Islet precursor cell (in vitro differentiated cells): ENCODE measurements at places on chromosomes 1 and 21.

GRCh38 chr1:229842302-229843255, 216.5 kb downstream of the URB2 start:
- no peak for DNase-seq

DNA sequence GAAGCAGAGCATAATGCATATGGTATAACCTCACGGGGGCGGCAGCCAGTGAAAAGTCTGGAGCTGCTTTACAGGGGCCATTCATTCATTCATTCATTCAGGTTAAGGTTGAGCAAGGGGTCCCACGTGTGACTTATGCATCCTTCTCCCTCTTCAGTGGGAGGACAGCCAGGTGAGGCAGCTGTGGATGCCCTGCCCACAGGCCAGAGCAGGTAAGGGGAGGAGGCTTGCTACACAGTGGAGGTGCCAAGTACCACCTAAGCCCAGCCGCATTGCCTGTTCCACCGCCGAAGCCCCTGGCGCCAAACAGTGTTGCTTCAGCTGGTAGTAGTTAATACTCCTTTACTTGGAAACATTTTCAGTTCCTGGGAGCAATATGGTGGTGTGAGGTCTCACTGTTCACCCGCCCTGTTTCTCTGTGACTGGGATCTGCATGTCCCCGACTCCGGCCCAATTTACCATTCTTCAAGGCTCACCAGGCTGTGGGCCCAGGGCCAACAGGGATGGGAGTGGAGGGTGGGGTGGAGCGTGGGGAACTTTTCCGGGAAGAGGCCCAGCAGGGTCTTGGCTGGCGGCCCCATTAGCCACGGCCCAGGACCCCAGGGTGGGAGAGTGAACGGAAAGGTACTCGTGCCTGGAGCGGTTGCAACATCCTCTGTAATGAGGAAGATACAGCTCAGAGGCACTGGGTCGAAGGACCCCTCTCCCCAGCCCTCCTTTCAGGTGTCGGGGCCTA, 722 bp upstream of the PODN start:
- no peak for DNase-seq

DNA sequence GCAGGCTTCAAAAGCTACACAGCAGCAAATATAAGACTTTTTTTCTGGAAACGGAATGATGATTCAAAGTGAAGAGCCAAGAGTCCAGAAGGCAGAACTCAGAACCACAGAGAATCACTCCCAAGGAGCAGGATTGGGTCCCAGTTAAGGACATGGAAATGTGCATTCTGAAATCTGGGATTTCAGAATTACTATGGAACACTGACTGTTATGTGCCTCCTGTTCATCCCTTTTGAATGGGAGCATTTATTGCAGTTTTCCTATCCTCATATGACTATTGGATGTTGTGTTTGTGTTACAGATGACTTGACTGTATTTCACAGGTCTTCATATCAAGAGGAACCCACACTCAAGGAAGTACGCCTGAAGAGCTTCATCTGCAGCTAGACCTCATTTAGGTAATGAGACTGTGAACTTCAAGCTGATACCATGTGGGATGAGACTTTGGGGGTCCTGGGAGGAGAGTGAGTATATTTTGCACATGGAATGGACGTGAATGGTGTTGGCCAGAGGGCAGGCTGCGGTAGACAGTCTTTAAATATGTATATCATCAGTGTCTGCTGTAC, 17.1 kb upstream of the CAP1 start:
- no peak for DNase-seq

DNA sequence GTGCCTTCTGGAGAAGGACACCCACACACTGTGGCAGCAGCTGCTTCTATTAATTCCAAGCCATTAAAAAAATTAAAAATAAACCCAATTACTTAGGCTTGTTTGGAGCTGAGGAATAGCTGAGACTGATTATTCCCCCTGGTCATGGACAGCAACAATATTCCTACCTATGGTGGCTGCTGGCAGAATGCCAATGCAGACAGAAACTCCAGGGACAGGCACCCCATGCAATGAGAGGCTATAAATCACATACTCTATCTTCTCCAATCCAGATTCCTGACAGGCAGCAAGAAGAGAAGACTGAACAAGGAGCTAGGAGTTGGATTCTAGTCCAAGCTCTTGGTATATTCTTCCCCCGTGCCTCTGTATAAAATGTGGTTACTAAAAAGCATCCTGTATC, 275.4 kb upstream of the BEND5 start:
- DNase-seq, result no peak

- no peak for DNase-seq
Measured at GRCh38 chr1:113872219-113872935, 865 bp upstream of the PTPN22 start.

- DNase-seq, result no peak
Measured at GRCh38 chr1:18452550-18452949, 28.2 kb upstream of the KLHDC7A start.

GRCh38 chr1:9473032-9473807, 66.0 kb upstream of the SLC25A33 start:
- peak; percentile 97 for DNase-seq

DNA sequence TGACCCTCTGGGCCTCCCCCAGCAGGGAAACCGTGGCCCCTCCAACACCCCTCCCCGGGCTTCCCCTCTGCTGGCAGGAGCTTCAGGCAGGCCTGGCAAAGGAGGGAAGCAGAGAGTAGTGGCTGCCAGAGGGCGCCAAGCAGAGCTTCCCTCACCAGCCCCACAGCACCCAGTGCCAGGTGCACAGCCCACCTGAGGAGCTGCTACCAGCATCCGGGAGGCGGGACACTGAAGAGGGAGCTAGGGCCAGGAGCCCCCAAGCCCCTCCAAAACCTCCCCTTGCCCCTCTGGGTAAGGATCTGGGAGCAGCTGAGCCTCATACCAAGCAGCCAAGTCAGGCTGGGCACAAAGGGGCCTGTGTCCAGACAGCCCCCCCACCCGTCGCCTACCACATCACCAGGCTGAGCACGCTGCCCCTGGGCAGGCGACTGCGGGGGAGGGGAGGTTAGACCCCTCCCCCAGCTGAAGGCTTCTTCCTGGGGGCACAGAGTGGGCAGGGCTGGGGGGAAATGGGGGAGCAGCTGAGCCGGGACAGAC, 19.6 kb downstream of the CCDC24 start:
- DNase-seq, result no peak

DNA sequence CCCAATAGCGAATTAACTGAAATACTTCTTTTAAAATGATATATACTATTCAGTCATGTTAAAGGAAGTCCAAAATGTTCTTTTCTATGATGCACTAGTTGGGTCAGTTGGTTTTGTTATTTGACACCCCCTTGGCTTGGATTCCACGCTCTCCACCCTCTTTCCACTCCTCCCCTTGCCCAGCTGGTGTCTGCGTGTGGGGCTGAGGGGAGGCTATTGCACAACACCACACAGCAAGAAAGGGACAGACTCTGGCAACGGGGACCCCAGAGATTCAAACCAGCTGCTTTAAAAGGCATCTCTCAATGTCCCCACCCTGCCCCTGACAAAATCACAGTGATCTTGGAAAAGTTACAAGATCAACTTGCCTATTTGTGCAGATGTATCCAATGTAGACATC, 394.3 kb downstream of the TGFB2 start:
- no peak for DNase-seq
